ENCODE measurements at places on chromosomes 2 and 18. TPM values are rescaled to one million over a fixed set of nuclear protein-coding genes. Genes with fewer than 3 reads are reported as not detected.

HTR2B gene
- not detected for total RNA-seq

DNA sequence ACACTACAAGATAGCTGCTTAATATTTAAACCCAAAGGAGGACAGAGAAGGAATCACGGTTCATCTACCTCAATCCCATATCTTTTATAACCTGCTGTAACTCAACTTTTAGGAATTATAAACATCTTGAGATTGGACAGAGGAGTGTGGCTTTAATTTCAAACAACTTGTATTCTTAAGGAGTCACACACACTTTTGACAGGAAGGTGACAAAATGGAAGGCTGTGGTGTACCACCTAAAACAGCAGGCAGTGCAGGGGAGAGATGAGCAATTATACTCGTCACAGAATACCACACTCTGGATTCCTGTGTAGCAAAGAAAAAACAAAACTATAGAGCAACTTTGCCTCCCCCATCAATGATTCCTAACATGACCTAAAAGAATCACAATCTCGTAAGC, 194.8 kb downstream of the ZEB2 start:
- DNase-seq: no peak

ZNF804A gene
- total RNA-seq: not detected

DNA sequence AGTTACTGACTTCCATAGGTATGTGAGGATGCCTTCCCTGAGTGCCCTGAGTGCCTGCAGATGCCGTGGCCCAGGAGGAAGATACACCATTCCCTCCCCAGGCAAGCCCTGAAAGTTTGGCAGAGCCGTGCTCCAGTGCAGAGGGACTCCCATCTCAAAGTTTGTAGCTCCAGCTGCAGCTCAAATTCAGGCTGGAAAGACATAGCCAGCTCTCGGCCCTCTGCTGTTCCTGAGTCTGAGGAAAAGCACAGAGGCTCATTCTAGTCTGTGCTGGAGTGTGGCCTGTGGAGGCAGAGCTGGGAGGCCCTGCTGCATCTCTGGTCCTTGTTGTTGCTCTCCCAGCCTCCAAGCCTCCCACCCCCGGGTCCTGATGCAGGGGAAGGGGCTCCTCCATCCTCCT, 15.9 kb upstream of the TPO start:
- DNase-seq: no peak

Data from colonic mucosa (tissue), 4 donors.